ENCODE measurements at places on chromosomes 7 and 10.
A peak's percentile ranks its signal among the peaks of the same experiment; 100 is the strongest.

DNA sequence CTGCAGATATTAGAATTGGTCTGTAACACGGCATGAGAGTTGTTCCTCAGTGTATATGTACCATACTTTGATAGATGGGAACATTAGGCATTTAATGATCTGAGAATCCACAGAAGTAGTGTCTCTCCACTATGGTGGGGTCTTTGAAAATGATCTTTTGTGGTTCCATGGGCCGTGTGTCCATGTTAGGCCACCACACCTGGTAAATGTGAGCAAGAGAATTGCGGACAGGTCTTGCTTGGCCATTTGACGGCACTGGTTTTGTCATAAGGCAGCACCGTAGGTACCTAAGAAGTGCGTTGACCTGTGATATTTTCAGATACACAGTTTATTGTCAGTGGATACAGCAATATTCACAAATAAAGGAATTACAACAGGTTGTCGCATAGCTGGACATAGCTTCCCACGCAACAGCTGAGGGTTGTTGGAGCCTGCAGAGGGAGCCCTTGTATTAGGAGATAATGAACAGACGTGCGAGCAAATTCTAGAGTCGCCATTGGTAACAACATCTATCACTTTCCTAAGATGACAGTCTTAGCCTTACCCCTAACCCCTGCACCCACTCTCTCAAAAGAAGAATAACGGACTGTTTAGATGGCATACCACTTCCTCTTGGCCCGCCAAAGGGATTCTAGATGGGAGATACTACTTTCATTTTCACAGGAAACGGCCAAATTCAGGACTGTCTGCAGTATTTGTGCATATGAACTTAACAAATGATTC is 111.4 kb downstream of the COL28A1 start:
- DNase-seq, result no peak

GRCh38 chr7:98317366-98318040 is 36.0 kb downstream of the BRI3 start:
- no peak for DNase-seq

DNA sequence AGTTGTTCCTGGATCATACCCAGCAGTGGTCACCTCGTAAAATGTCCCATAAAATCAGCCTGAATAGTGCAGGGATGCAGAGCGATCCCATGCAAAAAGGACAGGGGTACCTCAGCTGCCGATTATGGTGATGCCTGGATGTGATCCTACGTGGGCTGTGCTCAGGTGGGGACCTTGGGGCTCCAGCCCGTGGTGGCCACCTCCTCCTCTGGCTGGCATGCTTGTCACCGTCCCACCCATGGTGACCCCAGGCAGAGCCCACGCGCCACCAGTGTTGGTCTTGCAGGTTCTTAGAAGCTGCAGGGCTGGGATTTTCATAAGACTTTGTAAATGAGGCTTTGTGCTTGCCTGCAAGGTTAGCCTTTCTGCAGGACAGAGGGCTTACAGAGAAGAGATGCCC is 97.2 kb downstream of the GLRX3 start:
- DNase-seq, result no peak

- DNase-seq, result no peak
These were observed 63.8 kb downstream of the MTPN start for GRCh38 chr7:135913404-135913803.

GRCh38 chr7:82449910-82450309 is 6.3 kb upstream of the CACNA2D1 start:
- no peak for DNase-seq

DNA sequence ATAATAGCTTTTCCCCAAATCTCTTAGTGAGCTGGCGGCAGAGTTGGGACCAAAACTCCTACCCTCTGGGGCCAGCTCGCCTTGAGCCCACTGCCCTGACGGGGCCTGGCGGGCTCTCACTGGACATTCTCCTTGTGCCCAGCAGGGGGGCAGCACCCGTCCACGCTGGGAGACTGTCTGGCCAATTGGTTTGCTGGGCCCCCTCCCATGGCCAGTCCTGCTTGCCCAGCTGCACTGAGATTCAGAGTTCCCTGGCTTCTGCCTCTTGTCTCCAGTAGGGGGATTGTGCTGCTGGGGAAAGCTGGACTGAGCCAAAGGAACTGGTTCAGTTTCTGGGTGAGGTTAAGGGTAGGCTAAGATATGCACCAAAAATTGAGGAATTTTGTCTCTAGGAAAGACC is 59.8 kb downstream of the RAMP3 start:
- DNase-seq, result no peak

- no peak for DNase-seq
These were observed 191.0 kb downstream of the TNS3 start for GRCh38 chr7:47390914-47391313.

DNA sequence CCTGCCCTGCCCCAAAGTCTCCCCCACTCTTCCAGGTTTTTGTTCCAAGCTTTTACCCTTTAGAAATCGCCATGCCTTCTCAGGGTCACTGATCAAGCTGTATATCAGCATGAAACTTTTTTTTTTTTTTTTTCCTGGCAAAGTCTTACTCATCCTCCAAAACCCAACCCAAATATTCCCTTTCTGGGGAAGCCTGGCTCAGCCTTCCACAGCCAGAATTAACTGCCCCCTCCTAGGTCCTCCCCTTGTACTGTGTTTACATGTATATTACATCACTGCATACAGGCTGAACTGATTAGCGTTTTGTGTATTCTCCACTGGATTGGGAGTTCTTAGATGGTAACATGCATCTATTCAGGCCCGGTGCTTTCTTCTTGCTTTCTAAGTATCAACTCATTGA is 4.6 kb upstream of the NOBOX start:
- DNase-seq, result no peak

- DNase-seq, result no peak
These were observed 9.7 kb upstream of the ZNF273 start for GRCh38 chr7:64893401-64893800.

DNA sequence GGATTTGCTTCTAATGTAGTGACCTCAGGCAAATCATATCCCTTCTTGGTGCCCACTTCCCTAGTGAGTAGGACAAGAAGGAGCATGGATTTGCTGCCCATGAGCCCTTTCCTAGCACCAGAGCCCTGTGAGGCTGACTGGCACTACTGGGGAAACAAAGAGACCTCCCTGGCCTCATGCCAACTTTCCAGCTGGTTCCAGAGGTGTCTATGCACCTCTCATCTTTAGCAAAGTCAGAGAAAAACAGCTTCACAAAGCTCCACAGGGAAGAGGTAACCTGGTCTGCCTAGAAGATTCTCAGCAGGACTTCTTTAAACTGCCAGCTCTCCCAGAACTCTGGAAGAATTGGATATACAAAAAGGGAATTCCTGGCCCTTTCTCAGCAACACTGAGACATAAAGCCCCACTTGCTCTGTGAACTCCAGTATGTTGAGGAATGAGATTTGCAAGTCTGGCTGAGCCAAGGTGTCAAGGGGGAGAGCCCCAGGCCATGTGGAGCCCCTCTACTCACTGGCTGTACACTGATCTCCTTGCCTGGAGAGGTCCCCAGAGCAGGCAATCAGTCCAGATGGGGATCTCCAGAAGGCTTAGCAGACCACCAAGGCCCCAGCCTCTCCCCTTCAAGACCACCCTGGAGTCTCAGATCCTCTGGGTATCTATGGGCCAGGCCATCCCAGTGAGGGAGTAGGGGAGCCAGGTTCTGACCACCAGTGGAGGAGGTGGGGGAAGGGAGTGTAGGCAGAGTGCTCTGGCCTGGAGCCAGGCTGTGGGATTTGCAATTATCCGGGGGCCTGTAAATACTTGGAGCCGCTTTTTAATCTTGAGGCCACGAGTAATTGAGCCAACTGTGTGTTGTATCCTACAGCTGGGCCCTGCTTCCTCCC is 24.4 kb upstream of the RBM20 start:
- no peak for DNase-seq

DNA sequence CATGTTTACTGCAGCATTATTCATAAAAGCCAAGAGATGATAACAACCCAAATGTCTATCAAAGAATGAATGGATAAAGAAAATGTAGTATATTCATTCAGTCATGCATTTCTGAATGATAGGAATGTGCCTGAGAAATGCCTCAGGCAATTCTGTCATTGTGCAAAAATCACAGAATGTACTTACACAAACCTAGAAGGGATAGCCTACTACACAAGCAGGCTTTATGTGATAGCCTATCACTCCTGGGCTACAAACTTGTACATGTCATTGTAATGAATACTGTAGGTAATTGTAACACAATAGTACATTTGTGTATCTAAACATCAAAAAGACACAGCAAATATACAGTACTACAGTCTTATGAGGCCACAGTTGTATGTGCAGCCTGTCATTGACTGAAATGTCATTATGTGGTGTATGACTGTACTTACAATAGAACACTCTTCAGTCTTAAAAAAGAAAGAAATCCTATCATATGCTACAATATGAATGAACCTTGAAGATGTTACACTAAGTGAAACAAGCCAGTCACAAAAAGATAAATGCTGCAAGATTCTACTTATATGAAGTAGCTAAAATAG is 141.8 kb upstream of the GPR22 start:
- peak; percentile 24 for DNase-seq

DNA sequence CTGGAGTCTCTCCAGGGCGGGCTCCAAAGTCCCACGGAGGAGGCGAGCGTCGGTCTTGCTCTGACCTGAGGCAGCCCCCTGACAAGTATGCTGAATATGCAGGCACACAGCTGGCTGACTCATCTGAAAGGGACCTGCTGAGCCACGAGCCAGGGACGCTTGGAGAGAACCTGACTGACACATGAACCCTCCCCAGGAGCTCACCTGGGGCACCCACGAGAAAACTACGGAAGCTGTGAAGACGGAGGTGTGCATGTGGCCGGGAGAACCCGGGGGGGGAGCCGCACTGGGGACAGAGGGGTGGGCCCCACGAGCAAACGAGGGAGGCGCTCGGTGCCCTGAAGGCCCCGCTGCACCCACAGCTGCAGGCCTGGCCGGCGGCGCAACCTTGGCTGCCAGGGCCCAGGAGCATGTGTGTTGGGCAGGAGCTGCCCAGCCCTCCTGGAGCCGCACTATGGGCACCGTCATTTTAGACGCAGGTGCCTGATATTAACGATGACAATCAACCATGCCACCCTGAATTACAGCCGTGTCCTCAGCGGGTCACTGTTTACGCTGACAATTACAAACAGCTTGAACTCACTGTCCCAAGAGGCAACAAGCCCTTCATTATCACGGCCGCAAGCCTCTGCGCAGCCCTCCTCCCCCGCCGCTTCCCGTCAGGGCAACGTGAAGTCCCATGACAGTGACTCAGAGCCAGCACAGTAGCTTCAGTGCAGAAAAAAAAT is 64.7 kb downstream of the DIP2C start:
- DNase-seq, result peak; percentile 38

DNA sequence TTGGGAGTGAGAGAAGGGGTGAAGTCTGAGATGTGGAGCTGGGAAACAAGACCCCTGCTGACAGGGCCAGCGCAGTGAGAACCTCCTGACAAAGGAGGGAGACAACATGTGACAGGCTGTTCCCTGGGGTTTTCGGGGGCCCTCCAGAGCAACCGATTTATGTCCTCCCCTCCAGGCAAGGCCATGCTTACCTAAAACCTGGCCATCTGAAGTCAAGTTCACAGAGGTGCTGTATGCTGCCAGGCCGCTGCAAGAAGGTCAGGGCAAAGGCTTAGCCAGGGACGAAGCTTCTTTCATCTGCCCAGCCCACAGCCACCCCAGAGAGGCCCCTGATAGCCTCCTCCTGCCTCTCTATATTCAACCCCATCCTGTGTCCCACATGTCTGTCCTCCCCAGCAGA is 20.6 kb downstream of the NPC1L1 start:
- no peak for DNase-seq

- no peak for DNase-seq
These were observed 21.4 kb upstream of the GNAT3 start for GRCh38 chr7:80533287-80533686.

DNA sequence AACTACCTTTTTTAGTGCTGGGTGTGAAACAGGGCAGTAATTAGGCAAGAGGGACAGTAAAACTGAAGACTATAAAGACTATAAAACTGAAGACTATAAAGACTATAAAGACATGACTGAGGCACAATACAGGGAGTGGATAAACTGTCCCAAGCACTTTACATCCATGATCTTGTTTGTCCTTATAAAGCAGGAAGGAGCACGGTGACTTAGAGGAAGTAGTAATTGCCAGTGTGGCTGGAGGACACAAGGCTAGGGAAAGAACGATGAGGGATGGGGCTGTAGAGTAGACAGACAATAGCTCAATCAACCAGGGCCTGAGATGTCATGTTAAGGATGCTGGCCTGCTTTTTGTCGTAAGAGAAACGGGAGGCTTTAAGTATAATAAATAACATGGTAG is 26.0 kb downstream of the DNAJC12 start:
- DNase-seq, result no peak

DNA sequence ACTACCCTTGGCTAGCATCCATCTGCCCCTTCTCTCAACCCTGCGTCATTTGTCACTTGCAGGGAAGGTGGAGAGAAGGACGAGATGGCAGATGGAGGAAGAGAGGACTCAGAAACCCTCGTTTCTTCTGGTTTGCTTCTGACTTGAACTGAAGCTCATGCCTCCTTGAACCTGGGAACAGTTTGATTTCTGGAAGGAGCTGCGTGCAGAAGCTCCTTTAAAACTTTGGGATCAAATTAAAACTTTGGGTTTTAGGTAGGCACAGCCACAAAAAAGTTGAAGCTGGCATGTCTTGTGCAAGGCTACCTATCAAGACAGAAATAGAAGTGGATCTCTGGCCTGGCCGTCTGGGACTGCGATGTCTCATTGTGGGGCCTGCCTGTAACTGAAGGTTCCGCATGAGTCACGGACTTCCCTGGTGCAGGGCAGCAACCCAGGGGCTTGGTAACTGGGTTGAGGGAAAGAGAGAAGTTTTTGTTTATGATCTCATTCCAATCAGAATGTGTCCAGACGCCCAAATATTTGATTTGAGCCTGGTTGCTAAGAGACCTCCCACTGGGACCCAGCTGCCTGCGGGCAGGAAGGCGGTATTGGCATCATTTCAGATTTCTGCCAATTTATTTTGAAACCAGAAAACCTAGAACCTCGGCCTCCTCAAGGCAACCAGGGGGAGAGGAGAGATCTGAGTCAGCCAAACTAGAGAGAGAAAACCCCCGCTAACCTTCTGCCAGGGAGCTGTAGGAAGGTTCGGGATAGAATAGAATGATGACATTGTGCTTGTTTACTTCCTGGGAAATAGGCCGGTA is 15.8 kb upstream of the CAMK1D start:
- DNase-seq, result peak; percentile 91

DNA sequence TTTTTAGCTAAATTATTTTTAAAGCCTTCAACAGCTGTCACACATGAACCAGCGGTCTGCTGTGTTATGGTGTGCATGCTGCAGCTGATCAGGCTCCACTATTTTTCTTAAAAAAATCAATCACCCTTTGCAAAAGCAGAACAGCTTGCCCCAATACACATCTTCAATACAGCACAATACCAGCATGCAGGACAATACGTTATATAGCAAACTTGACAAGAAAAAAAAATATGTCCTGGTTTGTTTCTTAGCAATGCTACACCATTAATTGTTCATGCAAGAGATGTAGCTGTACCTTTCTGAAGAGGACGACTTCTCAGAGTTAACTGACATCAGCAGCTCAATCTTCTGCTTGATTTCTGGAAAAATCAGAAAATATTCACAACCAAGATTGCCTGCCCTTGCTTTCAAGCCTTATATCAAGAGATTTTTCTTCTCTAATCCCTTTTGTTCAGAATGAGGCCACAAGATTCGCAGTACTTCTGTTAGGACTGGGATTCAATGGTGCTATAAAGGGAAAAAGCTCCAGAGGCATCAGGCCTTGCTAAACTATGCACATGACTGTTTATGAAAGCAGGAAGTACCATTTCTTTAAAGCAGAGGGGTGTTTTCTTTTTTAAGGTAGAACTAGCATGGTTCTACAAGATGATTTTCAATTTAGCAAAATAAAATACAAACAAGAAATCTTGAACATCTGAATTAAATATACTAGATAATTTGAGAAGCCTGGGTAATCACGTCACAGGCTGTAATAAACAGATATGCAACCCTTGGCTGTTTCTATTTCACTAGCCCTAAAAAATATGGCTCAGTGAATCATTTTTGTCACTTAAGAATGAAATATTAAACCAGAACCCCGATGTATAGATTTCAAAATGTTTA is 120.0 kb downstream of the SRPK2 start:
- no peak for DNase-seq
